Dorsolateral prefrontal cortex (tissue), 122 donors: ENCODE measurements at places on chromosomes 7 and 10. TPM values are rescaled to one million over a fixed set of nuclear protein-coding genes. Genes with fewer than 3 reads are reported as not detected.

Gene ZNF32
- 40.5 TPM for total RNA-seq

Gene FGFR2
- 75.7 TPM for total RNA-seq

Gene CCDC172
- not detected for total RNA-seq

Gene AFAP1L2
- total RNA-seq = 26.6 TPM

Gene MMP21
- total RNA-seq = not detected

Gene MMD2
- total RNA-seq = 59.0 TPM

Gene OR2A1
- not detected for total RNA-seq

Gene PDE6C
- not detected for total RNA-seq
